ENCODE measurements at places on chromosomes 6 and 20.
A peak's percentile ranks its signal among the peaks of the same experiment; 100 is the strongest.

GRCh38 chr20:64176551-64176950 lies 12.3 kb downstream of the MYT1 start:
- no peak for DNase-seq
- no peak overlapping the region for H3K27ac ChIP-seq
- H3K27me3 ChIP-seq: no peaks in the 10 kb centered on the region
- no peak overlapping the region for H3K4me3 ChIP-seq
- H3K36me3 ChIP-seq: no peaks in the 10 kb centered on the region

DNA sequence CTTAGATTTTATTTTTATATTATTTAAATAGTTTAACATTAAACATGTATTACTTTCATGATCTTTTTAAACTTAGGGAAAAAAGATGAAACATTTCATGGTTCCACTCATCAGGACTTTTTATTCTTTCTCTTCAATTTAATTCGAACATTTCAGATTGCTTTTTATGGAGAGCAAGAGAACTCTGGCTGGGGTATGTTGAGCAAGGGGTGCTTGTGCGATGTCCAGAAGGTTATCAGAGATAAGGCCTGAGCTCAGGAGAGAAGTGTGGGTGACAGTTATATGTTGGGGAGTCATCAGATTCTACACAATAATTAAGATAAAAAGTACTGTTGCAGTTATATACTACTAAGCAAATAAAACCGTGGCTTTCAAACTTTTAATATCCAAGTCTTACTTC lies 37.5 kb downstream of the FKBP5 start:
- H3K36me3 ChIP-seq: no peaks in the 10 kb centered on the region
- DNase-seq: peak; percentile 69
- H3K27ac ChIP-seq: no peak overlapping the region
- no peak overlapping the region for H3K4me3 ChIP-seq
- no peaks in the 10 kb centered on the region for H3K27me3 ChIP-seq

DNA sequence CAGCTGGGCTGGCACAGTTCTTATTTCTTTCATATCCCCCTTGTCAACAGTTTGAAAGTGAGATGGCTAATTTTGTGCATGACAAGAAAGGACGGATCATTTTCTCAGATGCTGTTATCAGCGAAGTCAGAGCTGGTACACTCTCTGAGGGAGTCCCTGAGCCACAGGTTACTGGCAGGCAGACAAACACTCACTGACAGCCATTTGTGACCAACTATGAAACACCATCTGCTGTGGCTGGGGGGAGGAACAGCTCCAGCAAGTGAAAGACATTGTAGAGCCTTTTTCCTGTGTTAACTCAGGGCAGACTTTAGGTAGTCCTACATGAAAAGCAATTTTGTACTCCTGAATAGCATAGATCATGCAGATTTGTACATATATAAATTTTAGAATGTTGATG lies 22.2 kb downstream of the OLIG3 start:
- DNase-seq: no peak
- H3K36me3 ChIP-seq: no peaks in the 10 kb centered on the region

GRCh38 chr6:163668061-163668426 lies 253.5 kb downstream of the QKI start:
- no peaks in the 10 kb centered on the region for H3K36me3 ChIP-seq
- no peak overlapping the region for H3K27ac ChIP-seq
- peaks cover 16% of the 10 kb centered on the region for H3K4me1 ChIP-seq
- H3K4me3 ChIP-seq: no peak overlapping the region
- no peaks in the 10 kb centered on the region for H3K27me3 ChIP-seq
- DNase-seq: no peak

DNA sequence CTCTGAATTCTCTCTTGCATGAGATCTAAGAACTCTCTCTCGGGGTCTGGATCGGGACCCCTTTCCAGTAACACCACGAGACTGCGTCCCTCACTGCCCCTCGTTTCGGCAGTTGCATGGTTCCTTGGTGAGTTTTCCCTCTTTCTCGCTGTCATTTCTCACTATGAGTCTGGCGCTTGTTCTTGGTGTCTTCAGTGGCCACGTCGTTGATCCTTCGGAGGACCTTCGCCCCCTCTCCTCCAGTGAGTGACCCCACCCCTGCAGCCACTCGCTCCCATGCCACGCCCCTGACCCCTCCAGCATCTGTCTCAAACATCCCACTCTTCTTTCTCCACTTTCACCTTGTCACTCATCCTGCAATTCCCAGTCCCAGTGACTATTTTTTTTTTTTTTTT lies 23.0 kb downstream of the SYNJ2 start:
- DNase-seq: no peak
- no peak overlapping the region for H3K27ac ChIP-seq
- H3K36me3 ChIP-seq: no peaks in the 10 kb centered on the region
- H3K27me3 ChIP-seq: no peaks in the 10 kb centered on the region

GRCh38 chr6:84072442-84072997 lies 38.9 kb downstream of the MRAP2 start:
- H3K4me1 ChIP-seq: no peaks in the 10 kb centered on the region
- DNase-seq: no peak
- no peaks in the 10 kb centered on the region for H3K27me3 ChIP-seq
- H3K4me3 ChIP-seq: no peak overlapping the region
- no peaks in the 10 kb centered on the region for H3K36me3 ChIP-seq

GRCh38 chr6:108518714-108519576 lies 41.8 kb upstream of the FOXO3 start:
- no peaks in the 10 kb centered on the region for H3K4me1 ChIP-seq
- H3K27me3 ChIP-seq: no peaks in the 10 kb centered on the region
- H3K36me3 ChIP-seq: peaks cover 2% of the 10 kb centered on the region

DNA sequence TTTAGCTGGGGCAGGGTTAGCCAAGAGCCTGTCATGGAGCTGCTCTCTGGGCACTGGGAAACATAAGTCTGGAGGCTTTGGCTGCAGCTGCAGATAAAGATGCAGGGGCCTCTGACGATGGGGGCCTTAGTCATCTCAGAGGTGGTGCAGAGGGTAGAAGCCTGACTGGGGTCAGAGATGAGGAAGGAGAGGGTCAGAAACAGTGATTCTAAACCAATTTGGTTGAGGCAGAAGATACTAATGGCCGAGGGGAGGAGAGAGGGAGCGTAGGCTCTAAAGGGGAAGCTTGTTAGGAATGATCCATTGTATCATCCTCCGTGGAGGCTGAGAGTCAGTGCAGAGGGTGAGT lies 33.8 kb downstream of the PLEKHG1 start:
- no peak overlapping the region for H3K27ac ChIP-seq
- no peaks in the 10 kb centered on the region for H3K27me3 ChIP-seq
- no peak for DNase-seq
